ENCODE measurements at places on chromosomes 1 and 21.

GRCh38 chr1:207903767-207904166 is 7.2 kb downstream of the CD34 start:
- DNase-seq: no peak

GRCh38 chr1:64733581-64734286 is 11.1 kb upstream of the RAVER2 start:
- no peak for DNase-seq

- no peak for DNase-seq
Observed at GRCh38 chr1:79042117-79042516, 35.6 kb upstream of the ADGRL4 start.

GRCh38 chr1:154520333-154520732 is 18.1 kb upstream of the SHE start:
- DNase-seq: no peak

DNA sequence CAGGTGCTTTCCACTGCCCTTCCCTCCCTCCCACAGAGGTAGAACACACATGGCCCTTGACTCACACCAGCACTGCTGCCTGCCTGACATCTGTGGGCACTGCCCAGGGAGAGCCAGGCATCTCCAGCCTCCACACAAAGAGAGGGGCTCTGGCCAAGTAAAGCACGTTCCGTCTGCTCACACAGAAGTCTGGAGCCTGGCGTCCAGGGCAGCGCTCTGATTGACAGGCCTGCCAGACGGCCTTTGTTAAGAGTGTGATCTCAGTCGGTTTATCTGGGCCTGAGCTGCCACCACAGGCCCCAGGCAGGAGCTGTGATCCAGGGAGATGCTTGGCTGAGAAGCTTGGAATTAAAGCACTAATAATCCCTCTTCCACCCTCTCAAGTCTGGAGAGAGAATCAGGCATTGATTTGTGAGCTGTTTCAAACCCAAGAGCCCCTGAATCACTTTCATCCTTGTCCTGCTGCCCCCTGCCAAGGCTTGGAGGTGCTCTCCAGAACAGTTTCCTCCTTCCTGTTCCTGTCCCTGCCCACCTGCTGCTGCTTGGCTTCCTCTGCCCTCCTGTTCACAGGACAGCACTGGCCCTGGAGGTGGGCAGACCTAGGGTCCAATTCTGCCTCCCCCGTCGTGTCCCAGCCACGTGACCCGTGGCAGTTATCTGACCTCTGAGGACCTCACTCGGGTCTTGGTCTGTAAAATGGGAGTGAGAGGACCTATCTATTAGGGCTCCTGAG is 3.7 kb downstream of the DMRTB1 start:
- DNase-seq: no peak

DNA sequence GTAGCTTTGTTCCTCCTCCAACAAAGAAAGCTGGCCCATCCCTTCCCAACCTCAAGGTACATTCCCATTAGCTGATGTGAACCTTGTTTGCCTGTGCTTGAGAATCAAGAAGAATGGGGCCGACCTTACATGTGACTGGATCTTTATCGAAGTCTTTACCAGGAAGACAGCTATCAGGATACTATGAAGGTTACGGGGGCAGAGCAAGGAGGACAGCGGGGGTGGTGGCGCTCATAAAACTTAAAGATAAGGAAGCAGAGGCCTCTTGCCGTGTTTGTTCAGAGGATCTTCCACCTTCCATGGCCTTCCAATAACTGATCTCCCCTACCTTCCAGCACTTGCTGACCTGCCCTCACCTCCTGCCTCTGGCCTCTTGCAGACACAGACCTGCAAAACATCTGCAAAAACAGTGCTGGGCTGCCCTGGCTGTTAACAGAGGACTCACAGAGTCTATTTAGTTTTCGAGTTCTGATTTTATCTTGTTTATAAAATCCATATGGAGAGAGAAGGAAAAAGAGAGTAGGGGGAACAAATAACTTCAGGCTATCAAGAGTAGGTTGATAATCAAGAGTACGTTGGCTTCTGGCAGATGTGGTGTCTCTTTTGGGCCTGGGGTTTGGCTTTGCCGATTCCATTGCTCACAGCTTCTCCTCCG is 198.0 kb downstream of the HUNK start:
- DNase-seq: no peak

DNA sequence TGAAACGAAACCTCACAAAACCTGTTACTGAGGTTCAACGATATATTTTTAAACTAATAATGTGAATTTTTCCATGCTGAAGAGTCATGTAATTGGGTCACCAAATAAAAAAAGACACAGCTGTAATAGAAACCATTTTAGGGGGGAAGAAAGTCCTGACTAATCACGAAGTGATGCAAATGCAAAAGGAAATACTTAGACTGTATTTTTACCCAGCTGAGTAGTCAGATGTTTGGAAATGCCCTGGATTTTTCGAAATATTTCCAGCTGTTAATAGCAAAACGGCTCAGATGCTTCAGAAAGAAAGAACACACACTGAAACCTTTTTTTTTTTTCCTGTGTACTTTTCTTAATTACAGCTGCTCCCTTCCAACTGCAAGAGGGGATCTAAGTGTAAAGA is 210.3 kb downstream of the SETD4 start:
- no peak for DNase-seq

GRCh38 chr1:36884801-36885200 is 149.5 kb downstream of the GRIK3 start:
- DNase-seq: no peak

DNA sequence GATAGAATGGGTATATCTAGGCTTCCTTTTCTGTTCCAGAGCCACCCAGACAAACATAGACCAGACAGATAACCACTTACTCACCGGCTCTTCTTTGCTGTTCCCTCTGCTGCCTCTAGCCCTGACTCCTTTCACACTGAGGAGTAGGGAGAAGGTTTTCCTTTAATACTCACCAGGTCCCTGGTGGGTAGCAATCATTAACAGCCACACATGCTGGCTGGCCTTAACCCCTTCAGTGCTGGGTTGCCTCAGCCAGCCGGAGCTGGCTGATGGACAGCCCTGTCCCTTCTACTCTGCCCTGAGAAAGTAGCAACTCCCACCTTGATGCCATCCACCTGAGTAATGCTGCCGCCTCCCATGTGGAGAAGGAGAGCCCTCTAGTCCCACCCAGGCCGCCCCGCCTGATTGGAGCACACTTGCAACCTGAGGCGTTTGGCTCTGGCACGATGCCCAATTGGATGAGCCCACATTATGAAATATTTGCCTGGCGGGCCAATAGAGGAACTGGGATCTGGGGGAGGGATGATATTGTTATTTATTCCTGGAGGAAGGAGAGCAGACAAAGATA is 71.6 kb downstream of the PLEKHA6 start:
- DNase-seq: no peak

- DNase-seq: no peak
Observed at GRCh38 chr1:205568469-205569361, 63.1 kb downstream of the ELK4 start.

- DNase-seq: no peak
Observed at GRCh38 chr21:45507888-45508508, 34.2 kb downstream of the SLC19A1 start.

- DNase-seq: no peak
Observed at GRCh38 chr1:176566004-176566975, 103.3 kb downstream of the PAPPA2 start.

GRCh38 chr1:71087060-71087459 is 6.2 kb upstream of the ZRANB2 start:
- DNase-seq: no peak

GRCh38 chr1:80961464-80962190 is 839.1 kb upstream of the ADGRL2 start:
- DNase-seq: no peak

- no peak for DNase-seq
Observed at GRCh38 chr1:185317886-185318310, 855 bp upstream of the IVNS1ABP start.

- DNase-seq: no peak
Observed at GRCh38 chr1:224884361-224884801, 45.1 kb upstream of the DNAH14 start.

DNA sequence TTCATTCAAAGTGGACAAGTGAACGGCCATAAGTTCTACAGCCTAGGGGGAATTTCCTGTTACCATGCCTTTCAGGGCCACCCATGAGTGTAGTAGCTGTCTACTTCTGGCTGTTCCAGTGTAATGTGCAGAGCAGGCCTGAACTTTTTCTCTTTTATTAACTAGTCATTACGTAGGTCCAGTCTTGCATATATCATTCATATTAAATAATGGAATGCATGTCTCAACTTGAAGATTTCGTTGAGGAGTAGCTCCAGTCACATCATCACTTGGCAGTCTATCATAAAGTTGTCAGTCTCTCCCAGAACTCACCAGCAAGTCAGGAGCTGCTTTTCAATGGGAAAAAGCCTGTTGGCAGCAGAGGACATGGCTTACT is 12.0 kb upstream of the GIPC2 start:
- no peak for DNase-seq

GRCh38 chr1:174209347-174210187 is 50.2 kb downstream of the RABGAP1L start:
- no peak for DNase-seq

GRCh38 chr1:62386351-62387121 is 50.3 kb upstream of the USP1 start:
- DNase-seq: no peak

- no peak for DNase-seq
Observed at GRCh38 chr1:7680955-7681268, 90.2 kb upstream of the VAMP3 start.

DNA sequence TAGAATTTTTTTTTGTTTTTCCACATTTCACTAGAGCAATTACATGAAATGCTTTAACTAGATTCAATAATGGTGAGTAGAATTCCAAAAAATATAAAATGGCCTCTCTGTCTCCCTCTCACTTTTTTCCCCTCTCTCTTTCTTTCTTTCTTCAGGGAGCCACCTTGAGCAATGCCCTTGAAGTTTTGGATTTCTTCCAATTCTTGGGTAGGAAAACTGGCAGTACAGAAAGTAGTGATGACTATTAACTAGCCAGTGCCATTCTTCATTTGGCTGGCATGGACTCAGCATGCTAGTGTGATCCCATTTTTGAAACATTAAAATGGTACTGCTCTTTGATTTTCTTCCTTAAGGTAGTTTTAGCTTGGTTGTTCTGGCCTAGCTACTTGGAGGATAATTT is 4.5 kb upstream of the FNBP1L start:
- no peak for DNase-seq

DNA sequence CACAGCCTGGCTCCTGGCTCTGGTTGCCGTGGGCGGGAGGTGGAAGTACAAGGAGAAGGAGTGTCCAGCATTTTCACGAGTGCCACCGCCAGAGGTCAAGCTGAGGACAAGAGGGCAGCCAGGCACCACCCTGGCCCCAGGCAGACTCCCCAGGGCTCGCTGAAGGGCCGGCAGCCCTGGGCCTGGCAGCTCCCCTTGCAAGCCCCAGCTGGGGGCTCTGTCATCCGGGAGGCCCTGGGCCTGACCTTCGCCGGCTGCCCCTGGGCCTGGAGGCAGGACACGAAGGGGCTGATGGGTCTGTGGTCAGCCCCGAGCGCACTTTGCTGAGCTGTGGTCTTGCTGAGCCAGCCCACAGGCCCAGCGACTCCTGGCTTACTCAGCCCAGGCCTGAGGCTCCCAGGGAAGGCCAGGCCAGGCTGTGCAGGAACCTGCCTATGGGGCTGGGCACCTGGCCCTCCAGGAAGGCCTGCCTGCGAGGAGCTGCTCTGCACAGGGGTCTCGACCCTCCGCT is 74.8 kb downstream of the MORN1 start:
- no peak for DNase-seq

DNA sequence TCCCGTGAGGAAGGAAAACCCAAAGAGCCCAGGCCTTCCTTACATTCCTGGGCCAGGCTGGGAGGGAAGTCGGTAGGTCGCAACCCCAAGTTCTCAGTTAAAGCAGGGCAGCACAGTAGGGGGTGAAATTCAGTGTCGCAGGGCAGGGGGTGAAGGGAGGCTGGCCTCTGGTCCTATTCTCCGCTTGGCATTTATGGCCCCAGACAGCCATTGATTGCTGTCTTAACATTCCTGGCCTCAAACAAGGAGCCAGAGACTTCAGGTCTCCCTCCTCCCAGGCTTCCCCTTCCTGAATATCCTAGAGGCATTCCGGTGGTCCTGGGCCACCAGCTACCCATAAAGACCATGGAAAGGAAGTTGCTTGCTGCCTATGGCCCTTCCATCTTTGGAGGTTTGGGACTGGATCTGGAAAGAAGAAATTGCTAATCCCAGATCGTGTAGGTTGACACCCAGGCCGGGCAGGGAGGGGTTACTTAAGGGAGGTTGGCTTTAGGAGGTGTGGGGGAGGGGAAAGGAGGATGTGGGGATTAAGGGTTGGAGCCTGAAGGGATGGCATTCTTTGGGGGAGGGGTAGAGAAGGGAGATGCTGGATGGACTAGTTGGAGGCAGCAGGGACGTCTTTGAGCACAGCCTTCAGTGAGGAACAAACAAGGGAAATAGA is 1.7 kb downstream of the LIN28A start:
- no peak for DNase-seq

DNA sequence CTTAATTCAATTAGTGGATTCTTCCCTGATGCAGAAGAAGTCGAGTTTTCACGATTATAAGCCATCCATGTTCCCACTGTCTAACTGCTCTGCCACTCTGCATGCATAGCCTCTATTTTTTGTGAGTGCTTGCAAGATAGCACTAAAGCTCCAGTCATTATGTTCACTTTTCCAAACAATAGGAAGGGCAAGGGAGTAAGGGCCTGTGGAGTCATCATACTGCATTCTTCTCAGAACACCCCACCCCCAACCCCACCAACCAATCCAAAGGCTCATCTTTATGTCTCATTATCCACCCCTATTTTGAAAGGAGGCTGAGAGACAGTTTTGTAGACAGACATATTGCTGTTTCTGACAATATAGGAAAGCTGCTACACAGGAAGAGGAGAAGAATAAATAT is 471.7 kb upstream of the ADGRL2 start:
- no peak for DNase-seq

DNA sequence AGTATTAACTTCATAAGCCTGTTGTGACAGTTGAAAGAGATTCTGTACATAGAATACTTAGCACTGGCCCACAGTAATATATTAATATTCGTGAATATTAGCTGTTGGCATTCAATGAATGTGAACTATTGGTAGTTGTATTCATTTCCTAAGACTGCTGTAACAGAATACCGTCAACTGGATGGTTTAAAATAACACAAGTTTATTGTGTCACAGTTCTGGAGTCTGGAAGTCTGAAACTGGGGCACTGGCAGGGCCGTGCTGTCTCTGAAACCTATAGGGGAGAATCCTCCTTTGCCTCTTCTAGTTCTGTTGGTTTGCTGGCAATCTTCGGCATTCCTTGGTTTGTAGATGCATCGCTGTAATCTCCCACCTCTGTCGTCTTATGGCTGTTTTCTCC is 47.5 kb downstream of the OLFML3 start:
- DNase-seq: no peak

DNA sequence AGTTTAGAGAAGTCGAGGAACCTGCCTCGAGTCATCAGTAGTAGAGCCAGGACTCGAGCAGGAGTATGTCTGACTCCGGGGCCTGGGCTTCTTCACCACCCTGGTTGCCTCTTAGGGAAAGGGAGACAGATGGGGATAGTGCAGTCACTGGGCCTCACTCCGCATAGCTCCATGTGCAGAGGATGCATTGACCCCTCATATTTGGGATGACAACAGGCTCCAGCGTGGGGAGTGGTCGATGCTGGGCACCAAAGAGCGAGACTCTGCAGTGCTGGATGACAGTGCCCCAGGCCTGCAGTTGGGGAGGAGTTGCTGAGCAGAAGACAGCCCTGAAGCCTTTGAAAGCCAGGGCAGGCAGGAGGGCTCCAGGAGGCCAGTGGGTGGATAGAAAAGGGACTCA is 20.8 kb upstream of the TENT5C start:
- no peak for DNase-seq

GRCh38 chr1:31934706-31935629 is 3.2 kb downstream of the PTP4A2 start:
- DNase-seq: no peak
